ENCODE measurements at places on chromosomes 2 and 18. TPM values are rescaled to one million over a fixed set of nuclear protein-coding genes. Genes with fewer than 3 reads are reported as not detected.

- no peaks in the 10 kb centered on the region for H3K36me3 ChIP-seq
- peaks cover 16% of the 10 kb centered on the region for H3K4me1 ChIP-seq
- DNase-seq = no peak
Observed at GRCh38 chr18:44943311-44943881, 262.7 kb downstream of the SETBP1 start.

DNA sequence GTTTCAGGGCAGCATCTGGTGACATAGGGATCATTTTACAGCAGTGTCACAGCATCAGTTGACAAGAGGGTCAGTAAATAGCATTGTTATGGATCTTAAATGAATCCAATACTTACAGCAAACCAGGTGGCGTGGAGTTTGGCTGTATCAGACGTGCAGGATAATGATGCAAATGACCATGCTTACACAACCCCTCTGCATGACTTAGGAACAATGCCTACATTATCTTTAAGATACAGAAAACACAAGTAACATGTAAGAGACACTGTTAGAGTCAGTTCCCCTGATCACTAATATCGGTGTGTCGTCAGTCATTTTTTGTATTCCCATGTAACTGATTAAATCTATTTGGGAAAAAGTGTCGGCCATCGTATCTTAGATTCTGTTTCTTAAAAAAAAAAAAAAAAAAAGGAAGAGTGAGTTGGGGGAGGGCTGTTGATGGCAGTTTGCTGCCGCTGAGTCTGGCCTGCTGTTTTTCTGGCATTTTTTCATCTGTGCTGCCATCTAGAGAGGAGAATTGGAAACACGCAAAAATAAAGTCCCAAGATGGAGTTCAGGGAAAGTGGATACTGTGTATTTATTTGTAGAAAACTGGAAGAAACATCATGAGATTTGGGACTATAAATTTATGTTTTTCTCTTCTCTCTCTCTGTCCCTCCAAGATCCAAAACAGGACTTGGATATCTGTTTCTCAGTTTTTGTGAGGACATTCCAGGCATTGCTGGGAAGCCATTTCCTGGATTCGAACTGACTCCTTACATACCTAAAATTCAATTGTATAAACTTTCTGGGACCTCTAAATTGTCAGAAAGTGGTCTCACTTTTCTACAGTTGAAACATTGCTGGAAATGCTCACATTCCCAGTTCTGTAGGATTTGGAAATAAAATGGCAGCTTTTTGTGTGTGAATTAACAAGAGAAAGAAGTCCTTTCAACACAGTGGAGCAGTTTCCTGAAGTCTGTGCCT, 60.3 kb upstream of the AGPS start:
- DNase-seq = peak; percentile 22
- H3K27me3 ChIP-seq = no peaks in the 10 kb centered on the region
- H3K27ac ChIP-seq = peak overlapping the region; percentile 12

- peaks cover 5% of the 10 kb centered on the region for H3K4me1 ChIP-seq
- peaks cover 9% of the 10 kb centered on the region for H3K36me3 ChIP-seq
- DNase-seq = no peak
Observed at GRCh38 chr2:172806493-172806892, 70.8 kb downstream of the RAPGEF4 start.

DNA sequence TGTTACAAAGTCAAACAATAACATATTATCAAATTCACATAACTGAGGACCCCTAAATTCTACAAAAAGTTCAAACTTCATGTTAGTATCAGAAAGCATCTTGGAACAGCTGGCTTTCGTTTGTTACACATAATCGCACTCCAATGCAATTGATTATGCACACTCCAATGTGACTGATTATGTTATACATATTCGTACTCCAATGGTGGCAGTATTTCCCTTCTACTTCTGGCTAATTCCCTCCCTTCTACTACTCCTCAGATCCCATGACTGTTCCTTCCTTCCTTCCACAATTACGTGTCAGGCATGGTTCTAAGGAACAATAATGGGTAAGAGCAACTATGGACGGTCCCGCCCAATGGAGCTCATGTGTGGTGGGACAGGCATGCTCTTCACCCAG, 137.1 kb upstream of the CCDC150 start:
- DNase-seq = no peak
- H3K27ac ChIP-seq = no peak overlapping the region
- no peaks in the 10 kb centered on the region for H3K27me3 ChIP-seq
- H3K4me1 ChIP-seq = peaks cover 4% of the 10 kb centered on the region
- no peak overlapping the region for H3K4me3 ChIP-seq

GRCh38 chr2:138649571-138649970, 130.6 kb downstream of the NXPH2 start:
- DNase-seq = no peak
- no peaks in the 10 kb centered on the region for H3K27me3 ChIP-seq
- H3K4me1 ChIP-seq = no peaks in the 10 kb centered on the region
- no peak overlapping the region for H3K4me3 ChIP-seq
- no peak overlapping the region for H3K27ac ChIP-seq
- no peaks in the 10 kb centered on the region for H3K36me3 ChIP-seq

DNA sequence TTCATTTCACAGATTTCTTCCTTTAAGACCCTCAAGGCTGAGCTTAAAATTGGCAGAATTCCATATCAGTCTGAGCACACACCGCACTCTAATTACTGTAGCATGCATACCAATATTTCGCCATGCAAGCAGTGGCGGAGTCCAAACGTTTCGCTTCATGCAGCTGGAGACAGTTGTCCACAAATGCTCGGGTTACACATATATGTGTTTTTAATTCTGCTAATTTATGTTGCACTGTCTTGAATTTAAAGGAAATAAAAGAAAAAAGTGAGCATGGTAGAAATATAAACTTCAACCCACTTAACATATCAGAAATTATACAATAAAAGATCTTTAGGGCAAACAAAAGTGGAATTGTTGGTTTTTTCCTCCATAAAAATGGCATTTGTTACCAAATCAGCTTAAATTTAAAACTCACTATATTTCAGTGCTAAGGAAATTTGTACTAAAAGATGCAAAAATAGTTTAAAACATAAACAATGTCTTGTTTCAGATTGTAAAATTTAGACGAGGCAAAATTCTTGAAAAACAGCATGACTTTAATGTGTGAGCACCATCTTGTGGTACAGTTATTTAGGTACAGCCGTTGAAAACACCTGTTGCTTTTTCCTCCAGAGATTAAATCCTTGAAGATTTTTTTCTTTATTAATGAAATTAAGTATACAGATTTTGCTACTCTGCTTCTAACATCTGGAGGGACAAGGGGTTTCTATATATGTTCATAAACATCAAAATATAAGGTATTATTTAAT, 24.1 kb upstream of the KANSL1L start:
- H3K27ac ChIP-seq = no peak overlapping the region
- peak overlapping the region; percentile 53 for H3K4me3 ChIP-seq
- peaks cover 7% of the 10 kb centered on the region for H3K4me1 ChIP-seq

DNA sequence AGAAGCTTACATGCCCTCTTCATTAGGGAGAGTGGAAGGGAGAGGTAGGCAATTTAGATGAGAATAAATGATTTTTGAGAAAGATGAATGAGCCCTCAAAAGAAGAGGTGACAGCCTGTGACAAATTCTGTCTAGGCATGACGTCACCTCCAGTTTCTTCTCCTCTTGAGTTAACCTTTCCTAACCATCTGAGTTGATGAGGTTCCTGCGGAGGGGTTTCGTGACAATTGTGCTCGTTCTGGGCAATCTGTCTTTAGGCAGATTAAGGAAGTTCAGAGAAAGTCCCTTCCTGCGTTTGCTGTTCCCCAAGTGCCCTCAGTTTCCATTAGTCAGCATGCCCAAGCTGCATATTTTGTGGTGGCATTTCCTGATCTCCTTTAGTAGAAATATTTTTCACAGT, 640.2 kb upstream of the SYT4 start:
- H3K4me3 ChIP-seq = no peak overlapping the region
- no peak overlapping the region for H3K27ac ChIP-seq
- H3K4me1 ChIP-seq = no peaks in the 10 kb centered on the region
- no peak for DNase-seq
- H3K36me3 ChIP-seq = no peaks in the 10 kb centered on the region
- no peaks in the 10 kb centered on the region for H3K27me3 ChIP-seq

DNA sequence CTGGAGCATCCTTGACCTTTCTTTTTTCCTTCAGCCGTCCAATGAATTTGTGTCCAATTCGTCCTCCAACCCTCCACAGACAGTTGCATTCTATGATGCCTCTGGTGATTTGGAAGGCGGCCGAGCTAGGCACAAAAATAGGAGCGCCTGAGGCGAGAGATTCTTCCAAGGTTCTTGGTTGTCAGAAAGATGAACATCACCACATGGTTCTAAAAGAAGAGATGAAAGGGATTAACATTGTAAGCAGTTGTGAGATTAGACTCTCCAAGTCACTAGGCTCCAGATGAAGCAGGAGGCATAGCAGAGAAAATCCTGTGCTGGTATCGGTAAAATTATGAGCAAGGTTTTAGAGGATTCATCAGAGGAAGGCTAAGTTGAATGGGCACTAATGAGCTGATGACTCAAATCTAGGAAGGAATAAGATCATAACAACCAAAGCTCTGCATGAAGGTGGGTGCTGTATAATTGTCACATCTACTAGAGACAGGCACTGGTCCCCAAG, 75.4 kb upstream of the MAP4K3 start:
- peak overlapping the region; percentile 85 for H3K27ac ChIP-seq
- peaks cover 96% of the 10 kb centered on the region for H3K4me1 ChIP-seq
- H3K36me3 ChIP-seq = no peaks in the 10 kb centered on the region
- H3K4me3 ChIP-seq = no peak overlapping the region
- DNase-seq = peak; percentile 30

GRCh38 chr18:34803877-34804400, 93.8 kb downstream of the DTNA start:
- H3K27ac ChIP-seq = no peak overlapping the region
- no peak for DNase-seq
- no peak overlapping the region for H3K4me3 ChIP-seq
- H3K36me3 ChIP-seq = no peaks in the 10 kb centered on the region

GRCh38 chr2:74148457-74149246, 940 bp upstream of the BOLA3 start:
- H3K27me3 ChIP-seq = no peaks in the 10 kb centered on the region
- H3K4me3 ChIP-seq = peak overlapping the region; percentile 98
- no peak for DNase-seq
- H3K4me1 ChIP-seq = peaks cover 32% of the 10 kb centered on the region
- peak overlapping the region; percentile 83 for H3K27ac ChIP-seq

- H3K27me3 ChIP-seq = no peaks in the 10 kb centered on the region
- no peak overlapping the region for H3K27ac ChIP-seq
- no peak for DNase-seq
- peaks cover 5% of the 10 kb centered on the region for H3K4me1 ChIP-seq
- no peak overlapping the region for H3K4me3 ChIP-seq
Observed at GRCh38 chr2:84963692-84964405, 7.1 kb upstream of the KCMF1 start.

DNA sequence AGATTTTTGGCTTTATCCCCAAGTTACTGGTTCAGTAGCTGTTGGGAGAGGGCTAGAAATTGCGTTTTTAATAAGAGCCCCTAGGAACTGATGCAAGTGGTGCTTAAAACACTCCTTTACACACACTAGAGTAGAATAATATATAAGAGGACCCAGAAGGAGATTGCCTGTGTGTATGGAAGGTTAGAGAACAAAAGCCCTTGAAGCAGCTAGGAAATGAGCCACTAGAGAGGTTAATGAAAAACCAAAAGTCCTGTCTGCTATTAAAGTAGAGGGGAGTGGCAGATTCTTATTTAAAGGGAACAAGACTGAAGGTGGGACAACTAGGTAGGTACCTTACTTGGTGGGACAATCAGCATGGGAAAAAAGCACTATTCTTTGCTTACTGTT, 14.4 kb upstream of the SLC39A10 start:
- no peaks in the 10 kb centered on the region for H3K4me1 ChIP-seq
- H3K27ac ChIP-seq = no peak overlapping the region
- no peak overlapping the region for H3K4me3 ChIP-seq
- H3K27me3 ChIP-seq = no peaks in the 10 kb centered on the region
- H3K36me3 ChIP-seq = no peaks in the 10 kb centered on the region

ALPG gene
- total RNA-seq = not detected

DNA sequence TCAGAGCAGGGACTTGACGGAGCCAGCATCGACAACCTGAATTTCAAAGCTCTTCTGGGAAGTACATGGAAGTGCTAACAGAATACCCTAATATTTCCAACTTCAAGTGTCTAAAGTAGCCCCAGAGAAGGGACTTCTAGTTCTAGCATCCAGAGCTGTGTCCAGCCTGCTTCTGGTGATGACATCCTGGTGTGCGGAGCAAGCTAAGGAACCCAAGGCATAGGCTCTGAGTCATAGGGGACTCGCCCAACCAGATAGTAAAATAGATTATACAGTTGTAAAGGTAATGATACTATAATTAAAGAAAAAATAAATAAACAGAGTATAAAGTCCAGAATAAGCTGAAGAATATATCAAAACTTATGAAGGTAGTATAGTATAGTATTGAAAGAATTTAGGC, 108.1 kb upstream of the SERPINE2 start:
- peaks cover 6% of the 10 kb centered on the region for H3K4me1 ChIP-seq
- no peak for DNase-seq
- no peak overlapping the region for H3K4me3 ChIP-seq
- H3K27ac ChIP-seq = no peak overlapping the region

DNA sequence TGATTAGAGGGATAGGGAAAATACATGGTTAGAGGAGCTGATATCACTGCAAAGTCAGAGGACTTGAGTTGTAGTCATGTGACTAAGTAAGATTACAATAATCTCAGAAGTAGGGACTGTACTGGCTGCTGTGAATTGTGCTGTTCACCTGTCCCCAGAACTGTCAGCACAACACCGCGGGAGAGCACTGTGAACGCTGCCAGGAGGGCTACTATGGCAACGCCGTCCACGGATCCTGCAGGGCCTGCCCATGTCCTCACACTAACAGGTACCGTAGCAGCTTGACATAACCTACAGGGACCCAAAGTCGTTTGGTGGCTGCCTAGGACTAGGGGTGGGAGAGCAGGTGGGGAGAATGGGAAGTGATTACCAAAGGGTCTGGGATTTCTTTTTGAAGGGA, 132.8 kb upstream of the TTC39C start:
- H3K27me3 ChIP-seq = no peaks in the 10 kb centered on the region
- DNase-seq = no peak

GRCh38 chr18:63683152-63683551, 19.6 kb upstream of the SERPINB11 start:
- no peak overlapping the region for H3K4me3 ChIP-seq
- H3K36me3 ChIP-seq = no peaks in the 10 kb centered on the region
- H3K4me1 ChIP-seq = no peaks in the 10 kb centered on the region
- no peak overlapping the region for H3K27ac ChIP-seq
- DNase-seq = no peak
- H3K27me3 ChIP-seq = no peaks in the 10 kb centered on the region

DNA sequence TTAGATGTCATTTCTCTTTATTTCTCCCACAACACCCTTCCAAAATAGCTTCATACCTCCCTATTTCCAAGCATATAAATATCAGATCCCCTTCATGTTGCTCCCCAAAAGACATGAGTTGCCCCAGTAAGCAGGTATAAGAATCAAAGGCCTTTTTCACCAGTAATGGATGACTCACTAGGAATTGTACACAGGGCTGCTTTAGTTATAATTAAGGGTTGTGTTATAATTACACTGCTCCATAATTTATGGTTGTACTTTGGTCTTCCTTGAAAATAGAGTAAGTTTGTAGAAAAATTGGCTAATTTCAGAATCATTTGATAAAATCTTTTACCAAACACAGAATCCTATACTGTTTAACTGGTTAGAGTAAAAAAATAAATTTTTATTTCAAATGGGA, 8.8 kb upstream of the AQP4 start:
- H3K27ac ChIP-seq = no peak overlapping the region
- H3K36me3 ChIP-seq = no peaks in the 10 kb centered on the region
- H3K27me3 ChIP-seq = no peaks in the 10 kb centered on the region
- peaks cover 8% of the 10 kb centered on the region for H3K4me1 ChIP-seq

All from left ventricle myocardium inferior (tissue), 1 donor.